Fibroblast of skin of left biceps (primary cell): ENCODE measurements at places on chromosomes 6 and 20.

GRCh38 chr20:37574199-37574890 lies 46.7 kb upstream of the BLCAP start:
- DNase-seq = no peak

- no peak for DNase-seq
Observed at GRCh38 chr6:105869835-105870440, 216.2 kb upstream of the PRDM1 start.

DNA sequence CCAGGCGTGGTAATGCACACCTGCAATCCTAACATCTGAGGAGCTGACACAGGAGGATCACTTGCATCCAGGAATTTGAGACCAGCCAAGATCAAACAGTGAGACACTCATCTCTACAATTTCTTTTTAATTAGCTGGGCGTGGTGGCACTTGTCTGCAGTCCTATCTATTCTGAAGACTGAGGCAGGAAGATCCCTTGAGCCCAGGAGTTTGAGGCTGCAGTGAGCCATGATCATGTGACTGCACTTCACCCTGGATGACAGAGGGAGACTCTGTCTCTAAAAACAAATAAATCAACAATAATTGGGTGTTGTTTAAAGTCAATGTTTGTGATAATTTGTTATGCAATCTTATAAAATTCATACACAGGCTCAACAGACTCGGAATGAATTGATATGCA lies 18.0 kb upstream of the HLA-A start:
- no peak for DNase-seq

DNA sequence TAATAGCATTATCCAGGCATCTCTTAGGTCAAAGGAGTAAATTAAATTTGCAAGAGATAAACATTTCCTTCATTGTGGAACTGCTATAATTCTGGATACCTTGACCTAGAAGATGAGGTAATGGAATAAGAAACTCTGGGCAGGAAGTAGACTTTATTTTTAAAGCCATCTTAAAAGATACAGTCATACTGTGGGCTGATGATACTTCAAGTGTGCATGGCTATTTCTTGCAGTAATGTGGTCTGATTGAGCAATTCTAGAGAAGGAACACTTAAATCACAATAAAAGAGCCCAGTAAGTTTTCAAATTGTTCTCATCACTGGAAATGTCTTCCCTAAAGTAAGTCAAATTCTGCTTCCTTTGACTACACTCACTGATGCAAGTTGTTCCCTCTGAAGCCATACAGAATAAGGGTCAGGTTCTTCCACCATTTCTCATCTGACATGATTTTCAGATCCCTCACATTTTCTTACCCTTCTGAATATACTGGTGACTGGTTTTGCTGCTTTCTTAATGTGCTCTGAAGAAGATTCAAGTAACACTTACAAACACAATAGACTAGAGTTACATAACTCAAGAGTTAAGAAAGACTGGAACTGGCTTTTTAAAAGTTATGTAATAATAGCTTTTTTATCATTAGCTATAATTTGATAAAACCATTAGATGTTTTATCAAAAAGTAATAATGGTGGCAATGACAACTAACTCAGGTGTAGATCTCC lies 62.6 kb upstream of the TMEM244 start:
- DNase-seq = no peak
